ENCODE measurements at places on chromosomes 11 and 22.
A peak's percentile ranks its signal among the peaks of the same experiment; 100 is the strongest.

DNA sequence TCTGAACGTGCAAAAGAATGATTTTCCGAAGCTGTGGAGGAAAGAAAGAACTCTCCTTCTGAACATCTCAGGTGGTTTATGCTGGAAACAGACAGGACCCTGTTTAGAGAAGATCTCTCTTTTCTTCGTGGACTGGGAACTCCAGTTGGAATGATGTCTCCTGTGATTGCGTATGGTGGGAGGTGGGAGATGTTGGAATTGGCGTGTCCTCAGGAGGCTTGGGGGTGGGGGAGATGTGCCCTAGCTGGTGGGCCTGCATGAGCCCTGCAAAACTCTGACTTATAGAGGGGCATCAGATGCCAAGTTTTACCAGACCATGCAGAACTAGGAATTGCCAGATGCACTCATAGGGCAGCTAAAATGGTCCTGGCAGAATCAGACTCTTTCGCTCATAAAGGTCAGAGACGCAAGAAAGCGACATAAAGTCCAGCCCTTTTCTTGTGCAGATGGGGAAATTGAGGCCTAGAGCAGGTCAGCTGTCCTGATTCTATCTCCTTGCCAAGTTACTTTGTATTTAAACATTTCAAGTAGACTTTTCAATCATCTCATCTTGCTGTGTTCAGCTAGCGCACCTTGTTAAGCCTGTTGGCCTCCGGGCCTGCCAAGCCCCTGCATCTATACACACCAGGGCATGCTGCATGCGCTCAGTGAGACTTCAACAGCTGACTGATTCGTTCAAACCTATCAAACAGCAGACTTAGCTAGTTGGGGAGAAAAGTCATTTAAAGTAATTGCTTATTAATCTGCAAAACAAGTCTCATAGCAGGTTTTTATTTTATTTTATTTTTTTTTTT is 34.2 kb upstream of the EHF start:
- no peak for DNase-seq

DNA sequence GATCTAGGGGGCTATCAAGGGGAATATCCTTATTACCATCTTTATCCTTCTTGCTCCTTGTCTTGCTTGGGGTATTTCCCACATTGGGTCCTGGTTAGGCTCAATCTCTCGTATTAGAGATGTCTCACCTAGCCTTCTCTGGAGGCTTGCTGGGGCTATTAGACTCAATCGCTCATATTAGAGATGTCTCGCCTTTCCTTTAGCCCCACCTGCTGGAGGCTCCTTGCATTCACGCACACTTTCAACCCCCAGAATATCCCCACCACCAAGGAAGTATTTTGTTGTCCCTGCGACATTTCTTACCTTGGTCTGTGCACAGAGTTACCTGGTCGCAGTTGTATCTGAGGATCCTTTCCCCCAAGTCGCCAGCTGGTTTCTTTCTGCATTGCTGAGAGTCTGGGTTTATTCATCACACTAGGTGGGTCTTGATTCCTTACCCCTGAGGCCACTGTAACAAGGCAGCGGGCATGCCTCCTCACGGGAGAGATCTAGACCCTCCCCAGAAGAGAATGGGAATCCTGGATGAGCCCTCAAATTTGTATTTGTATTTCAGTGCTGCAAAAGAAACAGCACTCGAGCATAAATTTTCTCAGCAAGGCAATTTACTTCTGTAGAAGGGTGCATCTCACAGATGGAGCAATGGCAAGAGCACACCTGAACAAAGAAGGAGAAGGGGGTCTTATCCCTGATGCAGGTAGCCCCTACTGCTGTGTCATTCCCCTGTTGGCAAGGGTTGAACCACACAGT is 15.9 kb upstream of the HYLS1 start:
- no peak for DNase-seq

GRCh38 chr11:43408277-43408676 is 49.6 kb downstream of the TTC17 start:
- DNase-seq, result no peak

DNA sequence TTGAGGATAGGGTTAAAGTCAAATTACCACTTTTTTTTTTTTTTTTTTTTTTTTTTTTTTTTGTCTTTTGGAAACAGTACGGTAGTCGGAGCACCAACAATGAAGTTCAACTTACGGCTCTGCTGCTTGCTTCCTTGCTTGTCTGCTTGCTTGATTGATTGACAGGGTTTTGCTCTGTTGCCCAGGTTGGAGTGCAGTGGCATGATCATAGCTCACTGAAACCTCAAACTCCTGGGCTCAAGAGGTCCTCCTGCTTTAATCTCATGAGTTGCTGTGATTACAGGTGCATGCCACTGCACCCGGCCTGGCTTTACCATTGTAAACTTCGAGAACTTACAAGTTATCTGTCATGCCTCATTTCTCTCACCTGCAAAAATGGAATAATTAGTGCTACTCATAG is 5.8 kb downstream of the SGSM3 start:
- peak; percentile 26 for DNase-seq

- no peak for DNase-seq
These were observed 46.4 kb downstream of the GUCY1A2 start for GRCh38 chr11:106971864-106972263.

DNA sequence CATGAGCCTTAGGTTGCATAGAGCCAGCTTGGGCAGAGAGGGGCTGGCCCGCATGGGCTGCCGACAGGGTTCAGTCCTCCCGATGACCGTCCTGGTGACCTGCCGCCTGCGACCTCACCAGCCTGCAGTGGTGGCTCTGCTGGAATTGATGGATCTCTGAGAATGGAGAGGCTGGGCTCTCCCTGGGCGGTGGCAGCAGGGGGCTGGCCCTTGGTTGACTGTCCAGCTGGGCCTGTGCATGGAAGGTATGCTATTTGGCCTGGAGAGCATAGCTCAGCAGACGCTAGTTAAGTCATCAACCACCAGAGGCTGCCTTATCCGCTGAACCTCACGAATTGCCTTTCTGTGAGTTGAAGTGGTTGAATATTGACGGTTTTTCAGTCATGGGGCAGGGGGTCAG is 19.7 kb downstream of the GRAMD4 start:
- no peak for DNase-seq

- DNase-seq, result peak; percentile 86
These were observed 97.3 kb upstream of the AKIP1 start for GRCh38 chr11:8813658-8814057.

- peak; percentile 71 for DNase-seq
These were observed 468 bp downstream of the PATL1 start for GRCh38 chr11:59668188-59668949.
